ENCODE measurements at places on chromosomes 1 and 21.

- DNase-seq: peak; percentile 26
Measured at GRCh38 chr1:24364975-24365678, 46.0 kb downstream of the GRHL3 start.

- peak; percentile 20 for DNase-seq
Measured at GRCh38 chr1:107277022-107277421, 136.2 kb downstream of the NTNG1 start.

- DNase-seq: peak; percentile 74
Measured at GRCh38 chr21:39385299-39386145, 36.6 kb upstream of the HMGN1 start.

GRCh38 chr1:223747838-223748335 is 35.5 kb downstream of the CAPN2 start:
- DNase-seq: no peak

- DNase-seq: no peak
Measured at GRCh38 chr1:184745929-184746638, 8.6 kb downstream of the EDEM3 start.

DNA sequence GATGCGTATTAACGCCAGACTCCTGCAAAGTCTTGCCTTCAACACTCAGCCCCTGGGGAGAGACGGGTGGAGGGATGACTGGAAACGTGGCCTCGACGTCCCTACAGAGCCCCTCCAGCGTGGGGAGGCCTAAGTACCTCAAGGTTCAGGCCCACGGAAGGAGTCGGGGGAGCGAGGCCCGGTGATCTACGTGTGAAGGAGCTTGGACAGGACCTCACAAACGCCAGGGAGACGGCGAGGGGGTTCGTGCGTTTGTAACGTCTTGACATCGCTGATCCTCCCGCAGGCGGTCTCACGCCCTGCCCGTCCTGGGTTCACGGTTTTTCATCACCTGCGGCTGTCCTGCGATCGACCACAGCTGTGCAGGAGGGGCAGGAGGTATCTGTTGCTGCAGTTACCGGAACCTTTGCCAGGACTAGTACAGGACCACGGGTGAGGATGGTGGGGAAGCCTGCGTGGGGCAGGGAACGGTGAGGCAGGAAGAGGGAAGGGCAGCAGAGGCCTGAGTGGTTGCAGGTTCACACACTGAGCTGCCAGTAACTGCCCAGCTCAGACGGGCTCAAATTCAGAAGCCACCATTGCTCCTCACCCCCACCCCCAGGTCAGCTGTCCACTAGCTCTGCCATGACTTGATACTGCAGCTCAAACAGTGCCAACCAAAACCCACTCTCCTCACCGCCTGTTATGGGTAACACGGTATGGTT is 889 bp upstream of the CCNL2 start:
- DNase-seq: peak; percentile 45

DNA sequence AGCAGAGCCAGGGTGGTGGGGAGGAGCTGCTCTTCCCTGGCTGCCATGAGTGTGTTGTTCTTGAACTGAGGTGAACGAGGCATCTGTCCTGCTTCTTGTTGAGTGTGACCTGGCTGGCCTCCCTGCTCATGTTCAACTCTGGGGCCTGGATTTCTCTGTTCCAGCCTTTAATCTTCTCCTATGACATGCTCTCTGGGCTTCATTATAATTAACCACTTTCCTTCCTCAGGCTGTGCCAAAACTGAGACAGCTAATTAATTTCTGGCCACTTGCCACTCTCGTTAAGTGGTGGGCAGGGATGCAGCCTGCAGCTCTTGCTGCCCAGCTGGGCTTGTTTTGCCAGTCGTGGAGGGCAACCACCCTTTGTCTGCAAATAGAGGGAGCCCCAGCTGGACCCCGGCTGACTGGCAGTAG is 23.3 kb downstream of the OPRD1 start:
- DNase-seq: no peak

- no peak for DNase-seq
Measured at GRCh38 chr1:238753252-238753651, 633.1 kb upstream of the CHRM3 start.
